ENCODE measurements at places on chromosomes 16 and 17.

- no peak for DNase-seq
Observed at GRCh38 chr17:8629371-8630226, 926 bp downstream of the MYH10 start.

DNA sequence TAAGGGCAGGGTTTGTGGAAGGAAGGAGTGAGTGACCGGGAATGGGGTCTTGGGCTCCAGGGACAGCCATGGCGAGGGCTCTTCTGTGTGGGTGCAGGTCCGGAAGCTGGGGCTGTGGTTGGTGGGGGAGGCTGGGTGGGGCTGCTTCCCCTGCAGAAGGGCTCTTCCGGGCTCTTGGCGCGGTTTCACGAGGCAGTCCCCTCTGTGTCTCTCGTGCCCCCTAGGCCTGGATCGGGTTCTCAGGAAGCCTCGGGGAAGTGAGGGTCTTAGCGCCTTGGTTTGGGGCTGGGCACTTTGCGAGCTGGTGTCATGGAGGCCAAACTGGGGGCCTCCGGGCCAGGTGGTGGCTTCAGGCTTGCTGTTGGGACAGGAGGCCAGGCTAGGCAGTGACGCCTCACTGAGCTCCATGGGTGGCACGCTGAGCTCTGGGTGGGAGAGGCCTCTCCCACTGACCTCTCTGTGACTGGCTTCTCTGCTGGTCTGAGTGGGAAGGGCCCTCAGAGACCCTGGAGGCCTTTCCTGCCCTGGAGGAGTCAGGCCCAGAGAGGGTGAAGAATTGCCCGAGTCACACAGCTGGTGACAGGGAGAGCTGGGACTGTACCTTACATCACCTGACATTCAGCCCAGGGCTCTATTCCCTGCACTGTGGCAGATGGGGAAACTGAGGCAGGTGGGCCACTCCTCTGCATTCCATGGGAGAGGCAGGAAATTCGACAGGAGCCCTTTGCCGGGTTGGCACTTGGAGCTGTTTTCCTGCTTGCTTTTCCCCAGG is 8.2 kb downstream of the ADCY7 start:
- DNase-seq: no peak

GRCh38 chr16:84040226-84040822 is 2.3 kb downstream of the SLC38A8 start:
- no peak for DNase-seq

GRCh38 chr17:68381076-68381900 is 76.0 kb downstream of the WIPI1 start:
- DNase-seq: peak; percentile 10

DNA sequence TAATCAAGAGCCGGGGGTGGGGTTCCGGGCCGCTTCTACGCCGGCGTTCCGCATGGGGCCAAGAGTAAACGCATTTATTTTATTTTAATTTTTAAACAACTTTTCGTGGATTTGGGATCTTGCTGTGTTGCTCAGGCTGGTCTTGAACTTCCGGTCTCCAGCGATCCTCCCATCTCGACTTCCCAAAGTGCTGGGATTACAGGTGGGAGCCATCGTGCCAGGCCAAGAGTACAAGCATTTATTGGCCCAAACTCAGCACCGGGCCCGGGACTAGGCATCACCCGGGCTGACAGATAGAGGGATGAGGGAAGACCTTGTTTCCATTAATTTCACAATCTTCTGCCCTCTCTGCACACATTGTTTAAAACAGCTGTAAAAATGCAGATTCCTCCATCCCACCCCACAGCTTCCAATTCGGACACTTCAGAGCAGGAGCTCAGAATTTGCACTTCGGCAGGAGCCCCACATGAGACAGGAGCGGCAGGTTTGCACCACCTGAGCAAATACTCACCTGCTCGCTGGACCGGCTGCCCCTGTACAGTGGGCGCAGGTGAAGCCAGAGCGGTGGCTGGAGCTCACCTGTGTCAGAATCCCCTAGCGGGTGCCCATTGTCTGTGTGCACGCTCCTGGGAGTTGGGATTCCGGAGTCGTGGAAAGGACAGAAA is 663 bp upstream of the GINS2 start:
- DNase-seq: no peak

GRCh38 chr17:77707546-77707945 is 251.0 kb upstream of the TNRC6C start:
- no peak for DNase-seq

- DNase-seq: no peak
Observed at GRCh38 chr17:67769231-67769630, 51.5 kb downstream of the NOL11 start.

GRCh38 chr17:14329900-14330491 is 29.1 kb downstream of the HS3ST3B1 start:
- DNase-seq: no peak

- DNase-seq: no peak
Observed at GRCh38 chr16:14528306-14528705, 101.8 kb downstream of the PARN start.

DNA sequence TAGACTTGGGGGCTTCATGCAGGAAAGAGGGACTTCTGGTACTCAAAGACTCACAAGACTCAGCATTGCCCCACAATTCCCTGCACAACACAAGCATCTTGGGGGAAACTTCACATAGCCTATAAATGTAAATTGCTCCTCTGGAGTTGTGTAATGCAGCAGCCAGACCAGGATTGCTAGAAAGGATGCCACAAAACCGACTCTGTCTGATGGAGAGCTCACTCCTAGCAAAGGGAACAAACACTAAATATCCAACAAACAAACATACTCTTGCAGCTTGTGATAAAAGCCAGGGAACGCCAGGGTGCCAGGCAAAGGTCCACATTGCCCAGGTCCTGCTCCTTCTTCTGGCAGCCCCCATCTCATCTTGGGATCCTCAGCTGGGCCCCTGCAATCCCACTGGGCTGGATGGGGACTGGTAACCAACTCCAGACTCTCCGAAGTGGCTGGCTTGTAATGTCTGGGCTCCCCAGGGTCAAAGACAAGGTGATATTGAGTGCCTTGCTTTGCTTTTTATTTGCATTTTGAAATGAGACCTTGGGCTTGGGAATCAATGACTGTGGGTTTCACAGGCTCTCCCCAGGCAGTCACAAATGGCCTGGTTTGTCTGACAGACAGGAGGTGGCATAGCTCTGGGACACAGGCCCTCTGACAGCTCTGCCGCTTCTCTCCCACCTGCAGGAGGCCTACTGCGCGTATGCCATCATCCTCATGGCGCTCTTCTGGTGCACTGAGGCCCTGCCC is 15.3 kb downstream of the SLC13A2 start:
- no peak for DNase-seq

DNA sequence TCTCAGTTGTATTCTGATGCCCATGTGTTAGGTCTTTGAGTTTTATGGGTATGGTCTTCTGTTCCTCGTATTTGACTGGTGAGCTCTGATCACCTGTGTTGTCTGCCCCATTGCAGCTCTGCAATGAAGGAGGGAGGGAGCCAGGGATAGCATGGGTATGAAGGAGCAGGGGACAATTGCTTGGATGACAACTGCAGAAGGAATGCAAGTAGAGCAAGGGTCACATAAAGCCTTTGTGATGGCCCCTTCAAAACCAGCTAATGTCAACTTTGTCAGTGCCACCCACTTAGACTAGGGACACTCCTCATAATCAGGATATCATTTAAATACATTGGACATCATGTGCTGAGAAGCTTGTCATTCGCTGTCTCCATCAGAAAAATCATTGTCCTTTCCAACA is 152.7 kb upstream of the MAF start:
- DNase-seq: no peak

DNA sequence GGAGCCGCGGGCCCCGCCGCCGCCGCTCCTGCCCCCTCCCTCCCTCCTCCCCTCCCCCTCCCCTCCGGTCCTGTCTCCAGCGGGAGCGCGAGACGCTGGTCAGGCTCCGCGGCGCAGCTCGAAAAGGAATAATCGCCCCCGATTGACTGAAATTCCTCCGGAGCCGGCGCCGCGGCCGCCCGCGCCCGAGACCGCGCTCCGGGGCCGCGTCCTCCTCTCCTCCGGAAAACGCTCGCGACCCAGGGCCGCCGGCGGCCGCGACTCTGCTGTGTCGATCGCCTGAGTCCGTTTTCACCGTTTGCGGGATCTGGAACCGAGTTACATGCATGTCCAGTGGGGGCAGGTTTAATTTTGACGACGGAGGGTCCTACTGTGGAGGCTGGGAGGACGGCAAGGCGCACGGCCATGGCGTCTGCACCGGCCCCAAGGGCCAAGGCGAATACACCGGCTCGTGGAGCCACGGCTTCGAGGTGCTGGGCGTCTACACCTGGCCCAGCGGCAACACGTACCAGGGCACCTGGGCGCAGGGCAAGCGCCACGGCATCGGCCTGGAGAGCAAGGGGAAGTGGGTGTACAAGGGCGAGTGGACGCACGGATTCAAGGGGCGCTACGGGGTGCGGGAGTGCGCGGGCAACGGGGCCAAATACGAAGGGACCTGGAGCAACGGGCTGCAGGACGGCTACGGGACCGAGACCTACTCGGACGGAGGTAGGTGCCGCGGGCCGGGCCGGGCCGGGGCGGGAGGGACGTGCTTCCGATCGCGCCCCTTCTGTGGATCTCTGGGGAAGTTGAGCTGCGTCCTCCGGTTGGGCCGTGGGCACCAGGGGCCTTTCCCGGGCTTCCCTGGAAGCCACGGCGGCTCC is 744 bp downstream of the JPH3 start:
- DNase-seq: no peak

DNA sequence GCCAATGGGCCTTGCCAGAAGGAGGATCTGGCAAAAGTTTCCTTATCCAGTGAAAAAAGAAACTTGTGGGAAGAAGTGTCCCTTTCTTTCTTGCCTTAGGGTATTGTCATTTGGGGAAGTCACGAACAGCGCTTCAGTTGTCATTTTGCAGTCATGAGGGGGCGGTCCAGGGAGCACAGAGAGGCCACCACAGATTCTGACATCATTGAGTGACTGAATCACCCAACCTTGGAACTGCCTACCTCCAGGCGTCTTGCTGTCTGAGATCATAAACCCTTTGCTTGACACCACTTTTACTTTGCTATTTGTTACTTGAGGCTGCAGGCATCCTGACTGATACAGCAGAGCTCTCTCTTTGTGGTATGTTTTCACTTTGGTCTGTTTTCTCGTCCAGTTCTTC is 3.1 kb upstream of the WSCD1 start:
- no peak for DNase-seq

DNA sequence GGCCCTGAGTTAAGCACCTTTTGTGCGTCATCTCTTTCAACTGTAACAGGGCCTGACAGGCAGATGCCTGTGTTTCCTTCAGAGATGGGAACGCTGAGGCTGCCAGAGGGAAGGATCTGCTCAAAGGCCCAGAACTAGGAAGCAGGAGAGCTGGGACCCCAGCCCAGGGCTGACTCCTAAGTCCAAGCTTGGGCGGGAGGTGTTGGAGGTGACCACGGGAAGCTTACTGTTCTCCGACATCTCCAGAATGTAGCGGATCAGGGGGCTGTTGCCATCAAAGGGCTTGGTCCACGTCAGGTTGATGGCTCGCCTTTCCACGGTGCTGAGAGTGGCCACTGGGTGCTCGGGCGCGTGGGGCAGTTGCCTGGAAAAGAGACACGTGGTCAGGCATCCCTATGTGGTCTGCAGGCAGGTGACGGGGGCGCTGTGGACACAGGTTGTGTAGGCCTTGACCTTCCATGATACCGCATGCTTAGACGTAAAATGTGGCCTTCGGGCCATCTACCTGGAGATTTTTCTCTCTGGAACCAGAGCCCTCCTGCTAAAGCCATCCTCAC is 111.4 kb upstream of the CDC42EP4 start:
- no peak for DNase-seq

DNA sequence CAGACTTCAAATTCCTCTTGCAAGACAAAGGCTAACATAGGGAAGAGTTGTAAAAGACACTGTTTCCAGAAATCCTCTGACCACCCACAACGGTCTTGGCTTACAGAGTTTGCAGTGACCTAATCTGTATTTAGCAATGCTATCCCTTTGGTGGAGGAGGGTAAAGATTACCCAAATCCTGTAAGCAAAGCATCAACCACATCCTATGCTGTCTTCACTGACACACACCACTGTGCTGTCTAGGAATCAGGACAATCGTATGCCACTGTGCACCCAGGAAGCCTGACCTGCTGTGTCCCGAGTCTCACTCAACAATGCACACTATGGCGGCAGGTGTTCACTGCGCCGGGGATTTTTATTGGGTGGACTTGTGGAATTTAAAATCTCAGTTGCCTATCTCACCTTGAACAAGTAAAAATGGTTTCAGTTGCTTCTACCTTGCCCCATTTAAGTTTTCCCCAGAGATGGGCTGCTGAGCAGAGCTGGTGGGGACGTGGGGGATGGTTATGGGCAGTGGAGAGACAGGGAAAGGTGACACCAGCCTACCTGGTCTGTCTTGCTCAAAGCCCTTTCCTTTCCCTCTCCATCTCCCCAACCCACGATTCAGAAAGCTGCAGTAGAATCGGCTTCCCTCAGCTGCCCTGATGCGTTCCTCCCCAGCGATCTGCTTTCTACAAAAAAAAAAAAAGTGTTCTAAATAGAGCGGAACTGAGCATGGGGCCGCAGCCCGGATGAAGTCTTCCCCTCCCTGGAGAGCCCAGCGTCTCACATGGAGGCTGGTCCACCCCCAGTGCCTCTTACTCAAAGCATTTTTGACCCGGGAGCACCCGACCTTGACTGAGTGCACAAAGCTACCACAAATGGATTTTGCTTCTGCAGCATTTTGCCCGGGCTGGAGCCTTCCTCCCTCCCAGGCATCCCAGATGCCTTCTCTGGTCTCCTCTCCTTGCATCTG is 271.5 kb downstream of the SOX9 start:
- DNase-seq: peak; percentile 63

- DNase-seq: no peak
Observed at GRCh38 chr17:77085926-77086432, 54.8 kb upstream of the SEC14L1 start.

DNA sequence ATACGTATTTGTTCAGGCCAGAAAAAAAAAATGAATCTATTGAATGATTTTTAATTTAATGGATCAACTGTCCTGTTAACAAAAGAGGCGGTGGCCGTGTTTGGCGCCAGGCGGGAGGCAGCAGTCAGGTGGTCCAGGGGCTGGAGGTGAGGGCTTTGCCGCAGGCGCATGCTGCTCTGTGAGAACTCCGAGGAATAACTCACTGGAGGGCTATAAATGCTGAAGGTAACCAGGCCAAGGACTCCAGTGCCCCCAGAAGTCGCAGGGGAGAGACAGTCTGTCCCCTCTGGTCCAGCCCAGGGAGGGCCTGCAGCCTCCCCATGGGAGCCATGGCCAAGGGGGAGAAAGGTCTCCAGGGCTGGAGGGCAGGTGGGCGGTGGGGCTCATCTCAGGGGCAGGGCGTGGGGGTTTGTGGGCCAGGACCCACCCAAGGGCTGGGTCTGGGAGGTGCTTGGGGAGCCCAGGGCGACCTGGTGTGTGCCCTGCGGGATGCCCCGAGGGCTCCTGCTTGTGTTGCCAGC is 7.1 kb upstream of the BAHCC1 start:
- no peak for DNase-seq

- DNase-seq: no peak
Observed at GRCh38 chr16:51651061-51651466, 500.0 kb upstream of the SALL1 start.

GRCh38 chr16:4067262-4068001 is 48.8 kb downstream of the ADCY9 start:
- no peak for DNase-seq

- no peak for DNase-seq
Observed at GRCh38 chr17:30429155-30429554, 48.1 kb upstream of the GOSR1 start.

DNA sequence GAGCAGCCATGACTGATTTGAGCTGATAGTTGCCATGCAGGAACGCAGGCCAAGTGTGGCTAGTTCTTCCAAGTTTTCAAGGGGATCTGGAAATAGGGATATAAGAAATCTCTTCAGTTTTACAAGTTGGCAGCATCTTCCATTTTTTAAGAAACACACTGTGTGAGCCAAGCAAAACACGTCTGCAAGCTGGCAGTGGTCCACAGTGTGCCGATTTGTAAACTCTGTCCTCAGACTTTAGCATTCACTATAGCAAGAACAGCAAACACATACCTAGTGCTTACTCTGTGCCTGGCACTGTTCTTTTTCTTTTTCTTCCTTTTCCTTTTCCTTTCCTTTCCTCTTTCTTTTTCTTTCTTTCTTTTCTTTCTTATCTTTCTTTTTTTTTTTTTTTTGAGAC is 2.9 kb downstream of the ORAI3 start:
- no peak for DNase-seq
